ENCODE measurements at places on chromosomes 13 and 19.

DNA sequence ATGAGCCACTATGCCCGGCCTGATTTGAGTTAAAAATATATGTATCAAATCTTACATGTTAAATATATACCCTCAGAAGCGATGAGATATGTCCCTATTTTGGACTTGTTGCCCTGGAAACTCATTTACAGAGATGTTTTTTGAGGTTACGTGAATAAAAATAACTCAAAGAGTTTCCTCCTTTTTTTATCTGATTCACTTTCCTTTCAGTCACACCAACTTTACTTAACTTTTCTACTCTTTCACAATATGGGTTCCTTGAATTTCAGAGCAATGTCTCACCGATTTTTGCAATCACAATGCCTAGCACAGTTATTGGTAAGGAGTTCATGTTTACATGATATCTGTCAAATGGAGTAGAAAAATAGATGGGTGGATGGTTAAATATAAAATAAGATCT, 2.3 kb downstream of the OR7C2 start:
- DNase-seq: no peak

DNA sequence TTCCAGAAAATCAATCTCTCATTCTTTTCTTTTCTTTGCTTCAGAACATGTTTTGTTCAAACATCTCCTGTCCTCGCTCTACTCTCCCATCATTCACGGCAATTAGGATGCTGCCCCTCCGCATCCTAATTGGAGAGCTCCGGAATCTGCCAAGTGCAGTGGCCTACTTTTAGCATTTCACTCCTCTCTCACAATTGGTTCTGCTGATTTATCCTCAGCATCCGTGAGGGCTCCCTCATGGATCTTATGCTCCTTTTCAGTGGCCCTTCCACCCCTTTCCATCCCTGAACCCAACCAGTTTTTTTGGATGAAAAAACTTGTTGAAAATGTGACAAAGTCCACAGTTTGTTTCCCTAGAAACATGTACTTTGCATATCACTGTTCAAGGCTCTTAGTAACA, 22.4 kb downstream of the AMER2 start:
- no peak for DNase-seq

GRCh38 chr13:77143431-77143830, 116.5 kb upstream of the FBXL3 start:
- DNase-seq: no peak

GRCh38 chr19:49924004-49924880, 4.8 kb upstream of the ATF5 start:
- no peak for DNase-seq

- DNase-seq: no peak
These were observed 911.3 kb upstream of the GPC6 start for GRCh38 chr13:92315265-92315664.

Measured in caudate nucleus (tissue), 63 donors.